Erythroblast (primary cell): ENCODE measurements at places on chromosomes 1 and 21.

GRCh38 chr21:44845418-44846223 is 27.8 kb upstream of the SUMO3 start:
- peak; percentile 79 for DNase-seq

DNA sequence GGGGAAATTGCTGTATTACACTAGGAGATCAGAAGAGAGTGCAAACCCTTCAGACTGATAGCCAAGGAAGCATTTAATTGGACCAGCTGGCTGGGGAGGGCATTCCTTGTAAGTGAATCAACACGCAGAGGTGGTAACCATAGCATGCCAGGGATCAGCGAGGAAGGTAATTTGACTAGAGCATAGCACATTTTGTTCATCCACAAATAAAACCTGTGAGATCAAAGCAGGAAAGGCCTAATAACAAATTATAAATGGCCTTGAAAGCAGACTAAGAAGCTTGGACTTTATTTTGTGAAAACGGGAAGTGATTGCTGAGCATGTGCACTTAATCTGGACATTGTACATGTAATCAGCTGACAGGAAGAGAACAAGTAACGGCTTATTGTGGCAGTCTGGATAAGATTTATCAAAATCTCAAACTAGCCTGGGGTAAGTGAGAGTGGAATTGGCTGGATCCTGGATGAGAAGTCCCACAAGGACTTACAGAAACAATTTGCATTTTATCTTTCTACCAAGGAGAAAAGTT is 11.7 kb upstream of the CD55 start:
- DNase-seq = peak; percentile 37

DNA sequence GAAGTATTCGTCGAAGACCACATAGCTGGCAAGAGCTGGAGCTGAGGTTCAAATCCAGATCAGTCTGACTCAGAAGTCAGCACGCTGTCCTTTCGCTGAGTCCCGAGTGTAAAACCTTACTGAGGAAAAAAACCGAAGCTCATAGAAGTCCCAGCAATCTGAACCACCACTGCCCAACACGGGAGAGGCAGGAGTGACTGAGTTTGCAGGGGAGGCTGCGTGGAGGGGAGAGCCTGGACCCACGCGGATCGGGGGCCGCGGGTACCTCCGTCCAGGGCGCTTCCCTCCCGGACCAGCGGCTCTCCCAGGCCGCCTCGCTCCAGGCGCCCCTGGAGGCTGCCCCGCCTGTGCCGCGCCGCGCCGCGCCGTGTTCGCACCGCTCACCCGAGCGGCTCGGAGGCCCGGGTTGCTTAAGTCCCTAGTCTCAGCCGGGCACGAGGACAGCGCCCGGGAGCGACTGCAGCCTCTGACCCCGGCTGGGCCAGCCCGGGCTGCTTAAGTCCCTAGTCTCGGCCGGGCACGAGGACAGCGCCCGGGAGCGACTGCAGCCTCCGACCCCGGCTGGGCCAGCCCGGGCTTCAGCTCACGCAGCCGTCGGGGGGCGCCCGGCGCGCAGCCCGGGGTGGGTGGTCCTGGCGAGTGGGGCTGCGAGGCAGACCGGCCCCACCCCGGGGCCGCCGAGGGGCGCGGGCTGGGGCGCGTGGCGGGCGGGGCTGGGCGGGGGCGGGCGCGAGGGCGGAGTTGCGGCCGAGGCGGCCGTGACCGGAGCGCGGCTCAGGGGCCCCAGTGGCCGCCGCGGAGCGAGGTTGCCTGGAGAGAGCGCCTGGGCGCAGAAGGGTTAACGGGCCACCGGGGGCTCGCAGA is at the start of gene ADAMTSL4:
ADAMTSL4 (plus strand) TSS at position 777 of the 864 bp plus-strand sequence. CDS start 2,881 bp downstream, outside the sequence.
- DNase-seq = peak; percentile 81

- DNase-seq = peak; percentile 23
Measured at GRCh38 chr1:56803561-56804156, 15.5 kb downstream of the FYB2 start.

GRCh38 chr1:226369110-226369509 is 38.8 kb downstream of the PARP1 start:
- no peak for DNase-seq
